ENCODE measurements at places on chromosomes 16 and 17.

- no peak for DNase-seq
Observed at GRCh38 chr16:57966204-57966771, 4.6 kb downstream of the CNGB1 start.

DNA sequence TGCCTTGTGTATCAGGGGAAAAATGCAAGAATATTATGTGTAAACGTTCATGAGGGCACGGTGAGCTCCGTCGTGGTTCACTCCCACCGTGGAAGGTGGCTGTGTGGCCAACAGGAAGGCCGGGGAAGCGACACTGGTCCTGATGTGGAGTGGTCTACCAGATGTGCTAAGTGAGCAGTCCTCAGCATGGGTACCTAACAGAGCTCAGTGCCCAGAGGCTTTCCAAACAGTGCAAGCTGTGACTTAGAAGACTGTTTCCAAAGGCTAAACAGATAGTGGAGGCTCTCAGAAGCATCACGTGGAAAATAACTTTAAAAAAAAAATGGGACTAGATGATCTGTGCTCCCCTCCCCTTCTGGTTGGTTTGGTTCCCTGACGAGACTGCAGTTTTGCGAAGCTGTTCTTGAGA, 199.3 kb upstream of the CHMP6 start:
- no peak for DNase-seq

GRCh38 chr17:8063761-8064534, 23.6 kb downstream of the ALOX12B start:
- no peak for DNase-seq

DNA sequence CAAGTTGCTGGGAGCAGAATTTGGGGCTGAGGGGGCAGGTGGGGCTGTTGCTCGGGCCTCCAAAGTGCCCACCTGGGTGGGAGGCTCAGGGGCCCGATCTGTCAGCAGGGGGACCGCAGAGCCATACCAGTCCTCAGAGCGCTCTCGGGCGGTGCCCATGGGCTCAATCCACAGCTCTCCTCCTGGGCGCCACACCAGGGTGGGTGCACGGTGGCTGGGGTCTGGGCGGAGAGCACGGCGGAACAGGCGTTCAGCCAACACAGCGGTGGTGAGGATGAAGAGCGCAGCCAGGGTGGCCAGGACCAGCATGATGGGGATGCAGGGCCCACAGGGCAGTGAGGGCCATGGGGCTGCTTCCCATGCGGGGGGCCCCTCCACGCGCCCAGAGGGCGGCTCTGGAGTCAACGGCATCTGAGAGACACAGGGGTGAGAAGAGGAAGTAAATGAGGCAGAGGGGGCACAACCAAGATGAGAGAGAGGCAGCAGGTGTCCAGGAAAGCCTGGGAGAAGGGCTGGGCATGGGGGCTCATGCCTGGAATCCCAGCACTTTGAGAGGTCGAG, 1.2 kb downstream of the C16orf54 start:
- DNase-seq, result no peak

- DNase-seq, result no peak
Observed at GRCh38 chr16:14437426-14437825, 192.6 kb downstream of the PARN start.

DNA sequence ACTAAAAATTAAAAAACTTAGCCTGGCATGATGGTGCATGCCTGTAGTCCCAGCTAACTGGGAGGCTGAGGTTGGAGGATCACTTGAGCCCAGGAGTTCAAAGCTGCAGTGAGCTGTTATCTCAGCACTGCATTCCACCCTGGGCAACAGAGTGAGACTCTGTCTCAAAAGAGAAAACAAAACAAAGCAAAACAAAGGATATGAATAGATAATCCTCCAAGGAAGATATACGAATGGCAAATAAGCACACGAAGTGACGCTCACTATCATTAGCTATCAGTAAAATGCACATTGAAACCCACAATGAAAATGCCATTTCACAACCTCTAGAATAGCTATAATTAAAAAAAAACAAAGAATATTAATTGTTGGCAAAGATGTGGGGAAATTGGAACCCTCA, 386.2 kb upstream of the CCL2 start:
- no peak for DNase-seq

DNA sequence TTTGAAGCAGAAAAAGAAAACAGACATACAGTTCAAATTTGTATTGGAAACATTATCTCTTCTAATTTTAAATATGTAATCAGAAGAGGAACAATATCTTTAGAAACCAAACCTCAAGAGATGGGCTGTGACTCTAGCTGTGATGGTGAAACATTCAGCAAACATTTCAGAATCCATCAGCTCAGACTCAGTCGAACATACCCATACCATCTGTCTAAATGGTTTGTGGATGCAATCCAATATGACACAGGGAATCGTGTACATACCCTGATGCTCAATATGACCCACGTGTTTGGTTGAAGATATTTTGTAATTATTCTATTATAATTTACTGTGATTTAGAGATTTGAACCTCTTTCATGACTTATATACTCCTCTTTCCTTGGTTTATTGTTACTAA, 665.2 kb upstream of the CDH8 start:
- no peak for DNase-seq

DNA sequence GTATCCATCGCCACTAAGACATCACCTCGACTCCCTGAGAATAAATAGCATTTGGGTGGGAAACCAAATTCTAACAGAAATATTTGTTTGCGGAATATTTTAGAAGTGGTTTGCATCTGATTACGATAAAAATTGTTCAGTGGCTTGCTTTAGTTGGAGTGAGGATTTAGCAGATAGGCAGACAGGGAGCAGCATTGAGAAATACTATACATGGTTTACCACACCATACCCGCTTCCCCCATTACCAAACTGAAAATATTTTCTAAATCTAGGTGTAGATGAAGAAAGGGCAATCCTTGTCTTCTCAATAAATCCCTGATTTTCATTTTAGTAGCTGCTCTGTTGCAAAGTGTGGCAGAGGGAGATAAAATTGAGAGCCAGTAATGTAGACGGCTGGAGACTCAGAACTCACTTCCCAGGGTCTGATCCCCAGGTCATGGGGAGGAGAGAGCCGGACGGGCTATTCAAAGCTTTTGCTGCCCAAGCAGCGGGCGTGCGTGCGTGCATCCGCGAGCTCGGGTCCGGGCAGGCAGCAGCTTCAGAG, 808 bp upstream of the BAHCC1 start:
- DNase-seq, result no peak

DNA sequence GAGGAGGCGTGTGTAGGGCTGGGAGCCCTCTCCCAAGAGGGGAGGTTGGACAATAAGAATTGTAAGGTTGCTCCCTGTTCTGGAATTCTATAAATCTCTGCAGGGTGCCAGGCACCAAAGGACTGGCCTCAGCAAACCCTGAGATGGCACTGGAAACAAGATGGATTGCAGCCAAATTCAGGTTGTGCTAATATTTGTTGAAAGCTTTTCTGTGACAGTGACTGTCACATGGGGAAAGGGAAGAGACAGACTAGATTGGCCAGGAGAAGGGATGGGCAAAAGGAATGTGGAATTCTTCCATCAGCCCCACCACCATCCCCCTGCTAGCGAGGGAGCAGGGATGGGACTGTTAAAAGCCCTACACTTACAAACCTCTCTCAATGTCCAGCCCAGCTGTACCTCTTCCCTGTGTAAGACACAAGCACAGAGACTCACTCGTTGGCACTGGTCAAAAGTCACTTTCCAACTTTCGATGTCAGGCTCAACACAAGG, 62.4 kb downstream of the SOX9 start:
- DNase-seq, result no peak

DNA sequence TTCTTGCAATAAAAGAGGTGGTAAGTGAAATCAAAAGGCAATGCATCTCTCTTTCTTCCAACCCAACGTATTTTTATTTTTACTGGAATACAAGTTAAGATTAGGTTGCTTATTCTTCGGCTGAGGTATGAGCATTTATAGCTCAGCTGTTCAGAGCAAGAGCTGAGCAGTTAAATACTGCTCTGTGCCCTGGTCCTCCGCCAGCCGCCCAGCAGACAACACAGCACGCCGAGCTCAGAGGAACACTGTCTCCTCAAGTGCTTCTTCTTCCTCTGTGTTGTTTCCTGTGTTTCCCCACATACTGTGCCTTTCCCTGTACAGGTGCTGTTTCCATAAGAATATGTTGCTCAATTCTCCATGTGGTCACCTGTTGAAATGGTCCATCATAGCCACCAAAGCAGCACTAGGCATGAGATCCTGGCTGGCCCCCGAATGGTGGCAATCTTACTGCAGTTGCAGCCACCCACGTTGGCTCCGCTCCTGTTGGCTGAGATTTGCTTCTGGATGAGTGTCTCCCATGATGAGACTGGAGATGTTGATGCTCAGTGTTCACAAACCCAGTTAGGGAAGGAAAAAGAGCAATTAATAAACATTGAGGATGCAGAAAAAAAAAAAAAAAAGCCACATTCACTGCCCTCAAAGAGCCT, 515.3 kb downstream of the GRIN2A start:
- DNase-seq, result no peak

DNA sequence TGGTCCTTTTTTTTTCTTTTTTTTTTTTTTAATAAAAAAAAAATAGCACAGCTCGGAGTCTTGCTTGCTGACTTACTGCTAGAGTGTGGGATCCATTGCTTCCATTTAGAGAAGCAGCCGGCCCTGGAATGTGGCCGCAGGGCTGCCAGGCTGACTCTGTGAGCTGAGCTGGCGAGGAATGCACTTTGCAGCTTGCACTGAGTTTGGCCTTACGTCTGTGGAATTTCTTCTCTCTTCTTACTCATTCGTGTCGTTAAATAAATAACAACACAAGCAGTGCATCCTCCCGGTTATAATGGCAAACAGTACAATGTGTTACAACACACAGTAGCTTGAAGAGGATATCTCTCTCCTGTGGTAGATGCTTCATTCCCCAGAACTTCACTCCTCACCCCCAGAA, 69.2 kb downstream of the PRKCB start:
- DNase-seq, result peak; percentile 88

- DNase-seq, result no peak
Observed at GRCh38 chr17:19996086-19996485, 13.1 kb upstream of the SPECC1 start.

DNA sequence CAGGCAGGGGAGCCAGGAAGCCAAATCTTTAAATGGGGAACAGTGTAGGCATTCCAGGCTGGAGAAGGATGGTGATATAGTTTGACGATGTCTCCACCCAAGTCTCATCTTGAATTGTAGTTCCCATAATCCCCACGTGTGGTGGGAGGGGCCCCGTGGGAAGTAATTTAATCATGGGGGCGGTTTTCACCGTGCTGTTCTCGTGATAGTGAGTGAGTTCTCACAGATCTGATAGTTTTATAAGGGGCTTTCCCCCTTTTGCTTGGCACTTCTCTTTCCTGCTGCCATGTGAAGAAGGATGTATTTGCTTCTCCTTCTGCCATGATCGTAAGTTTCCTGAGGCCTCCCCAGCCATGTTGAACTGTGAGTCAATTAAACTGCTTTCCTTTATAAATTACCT, 28.8 kb downstream of the GINS3 start:
- DNase-seq, result no peak

DNA sequence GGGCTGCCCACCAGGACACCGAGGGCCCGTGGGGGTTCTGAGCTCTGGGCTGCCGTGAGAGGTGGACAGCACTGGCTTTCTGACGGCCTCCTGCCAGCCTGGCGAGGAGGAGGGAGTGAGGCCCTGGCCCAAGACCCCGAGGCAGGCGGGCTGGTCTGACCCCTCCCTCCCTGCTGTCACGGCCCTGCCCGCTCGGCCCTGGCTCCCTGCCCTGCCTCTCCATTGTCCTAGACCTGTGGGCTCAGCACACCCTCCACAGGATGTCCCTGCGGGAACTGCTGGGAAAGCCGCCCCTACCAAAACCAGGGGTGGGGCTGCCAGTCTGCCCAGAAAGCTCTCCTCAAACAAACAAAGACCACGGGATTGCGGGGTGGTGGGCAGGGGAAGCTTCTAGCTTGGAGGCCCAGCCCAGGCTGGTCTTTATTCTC, 20.7 kb downstream of the SPNS2 start:
- no peak for DNase-seq

DNA sequence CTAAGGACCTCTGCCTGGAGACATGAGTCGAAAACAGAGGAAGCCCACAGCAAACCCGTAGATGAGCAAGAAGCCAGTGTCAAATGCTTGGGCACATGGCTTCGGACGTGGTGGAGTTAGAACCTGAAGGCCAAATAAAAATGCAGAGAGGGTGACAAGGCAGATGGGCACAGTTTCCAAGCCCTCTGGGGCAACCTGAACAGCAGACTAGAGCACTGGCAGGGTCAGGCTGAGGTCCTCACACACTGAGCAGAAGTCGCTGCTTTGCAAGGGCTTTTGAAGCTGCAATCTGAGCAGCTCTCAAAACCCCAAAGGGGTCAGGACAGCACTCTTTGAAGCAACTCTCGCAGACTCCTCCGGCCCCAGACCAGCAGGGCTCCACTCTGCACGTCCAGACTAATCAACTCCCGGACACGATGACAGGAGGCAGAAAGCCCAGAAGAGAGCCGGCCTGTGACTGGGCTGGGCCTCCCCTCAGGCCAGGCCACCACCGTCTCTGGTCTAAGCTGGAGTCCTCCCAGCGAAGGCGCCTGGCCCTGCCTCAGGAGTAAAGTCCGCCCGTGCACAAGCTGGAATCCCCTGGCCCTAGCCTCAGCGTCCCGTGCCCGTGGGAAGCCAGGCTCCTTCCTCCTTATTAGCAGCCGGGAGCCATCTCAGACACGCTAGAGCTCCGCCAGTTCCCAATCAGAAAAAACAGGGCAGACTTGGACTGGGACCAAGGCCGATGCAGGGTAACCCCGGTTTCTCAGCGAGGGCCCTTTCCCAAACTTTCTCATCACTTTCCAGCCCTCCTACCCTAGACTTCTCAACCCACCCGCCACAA, 924 bp downstream of the SMARCD2 start:
- no peak for DNase-seq

GRCh38 chr17:27463235-27463677, 7.0 kb downstream of the KSR1 start:
- DNase-seq, result no peak

DNA sequence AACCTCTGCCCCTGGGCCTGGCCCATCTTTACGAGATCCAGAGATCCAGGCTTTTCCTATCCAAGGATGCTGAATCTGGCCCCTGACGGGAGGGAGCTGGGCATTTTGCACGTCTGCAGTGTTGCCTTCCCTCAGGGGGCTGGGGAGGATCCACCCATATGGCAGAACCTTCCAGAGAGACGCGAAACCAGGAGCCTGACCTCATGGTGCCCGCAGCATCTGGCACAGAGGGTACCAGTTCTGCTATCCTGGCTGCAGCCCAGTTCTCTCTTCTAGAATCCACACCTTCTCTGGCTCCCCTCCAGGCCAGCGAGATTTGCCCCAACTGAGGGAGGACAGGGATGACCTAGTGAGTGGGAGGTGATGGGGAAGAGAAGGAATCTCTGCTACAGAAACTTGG, 20.5 kb upstream of the ZNF652 start:
- DNase-seq, result no peak

DNA sequence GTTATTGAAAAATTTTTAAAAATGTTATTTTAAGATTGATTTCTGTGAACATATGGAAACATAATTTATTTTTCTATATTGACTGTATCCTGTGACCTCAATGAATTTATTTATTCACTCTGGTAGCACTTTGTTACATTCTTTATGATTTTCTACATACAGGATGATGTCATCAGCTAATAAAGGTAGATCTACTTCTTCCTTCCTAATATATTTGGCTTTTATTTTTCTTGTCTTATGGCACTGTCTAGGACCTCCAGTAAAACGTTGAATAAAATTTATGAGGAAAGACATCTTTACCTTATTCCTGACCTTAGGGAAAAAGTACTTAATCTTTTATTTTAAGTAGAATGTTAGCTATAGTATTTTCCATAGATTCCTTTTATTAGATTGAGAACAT, 78.8 kb upstream of the MAF start:
- DNase-seq, result no peak
